Activated CD4-positive, alpha-beta T cell treated with anti-CD3 and anti-CD28 coated beads, Interleukin-2, amount 50 U/mL, for 48 hours (primary cell): ENCODE measurements at places on chromosomes 3 and 15.

- no peak for DNase-seq
Observed at GRCh38 chr3:12345141-12345561, 56.3 kb downstream of the PPARG start.

DNA sequence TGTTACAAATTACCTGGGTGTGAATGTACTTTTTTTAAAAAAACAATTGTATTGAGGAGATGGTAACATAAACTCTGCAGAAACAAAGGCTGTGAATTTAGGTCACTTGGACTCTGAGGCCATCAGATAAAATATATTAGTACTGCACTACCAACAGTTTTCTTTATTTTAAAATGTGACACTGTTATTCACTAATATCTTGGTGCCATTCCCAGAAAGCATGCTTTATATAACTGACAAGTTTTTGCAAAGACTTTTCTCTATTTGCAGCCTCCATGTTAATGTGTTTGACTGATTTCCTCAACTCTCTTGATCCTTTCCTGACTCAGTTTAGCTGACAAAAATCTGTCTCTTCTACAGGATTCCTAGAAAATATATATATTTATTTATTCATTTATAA, 26.5 kb upstream of the ACTL6A start:
- DNase-seq, result no peak

- DNase-seq, result no peak
Observed at GRCh38 chr3:162568706-162569105, 1072.1 kb downstream of the OTOL1 start.

DNA sequence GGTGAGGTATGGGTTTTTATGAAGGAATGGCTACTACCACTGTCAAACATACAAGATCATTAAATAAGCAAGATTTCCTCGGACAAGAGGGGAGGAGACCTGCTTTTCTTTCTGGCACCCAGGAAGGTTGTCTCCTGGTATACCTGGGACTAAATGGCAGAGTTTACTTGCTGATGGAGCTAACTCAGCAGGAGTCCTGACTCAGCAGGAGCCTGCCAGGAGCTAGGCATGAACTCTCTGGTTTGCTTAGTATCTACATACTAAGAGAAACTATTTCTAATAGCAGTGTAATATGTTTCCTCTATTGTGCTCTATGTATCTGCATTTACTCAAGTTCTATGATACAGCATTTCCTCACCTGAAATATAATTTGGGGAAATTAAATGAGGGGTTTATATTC, 404.2 kb downstream of the RSL24D1 start:
- DNase-seq, result no peak

DNA sequence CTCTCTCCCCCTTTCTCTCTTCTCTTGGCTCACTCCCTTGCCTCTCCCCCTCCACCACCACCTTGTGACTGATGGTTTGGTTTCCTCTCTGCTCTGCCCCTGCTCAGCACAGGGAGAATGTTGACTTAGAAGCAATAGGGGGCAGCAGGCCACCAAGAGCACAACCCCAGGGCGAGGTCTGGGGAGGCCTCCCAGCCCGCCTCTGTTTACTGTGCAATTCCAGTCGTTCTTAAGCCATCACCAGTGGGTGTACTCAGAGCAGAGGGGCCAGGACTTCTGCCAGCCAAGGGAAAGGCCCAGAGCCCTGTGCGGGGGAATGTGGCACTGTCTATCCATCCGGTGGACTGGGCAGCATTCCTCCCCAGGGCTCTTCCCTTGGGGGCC, 5.7 kb upstream of the APEH start:
- no peak for DNase-seq

- no peak for DNase-seq
Observed at GRCh38 chr3:22216601-22217000, 465.6 kb upstream of the ZNF385D start.

DNA sequence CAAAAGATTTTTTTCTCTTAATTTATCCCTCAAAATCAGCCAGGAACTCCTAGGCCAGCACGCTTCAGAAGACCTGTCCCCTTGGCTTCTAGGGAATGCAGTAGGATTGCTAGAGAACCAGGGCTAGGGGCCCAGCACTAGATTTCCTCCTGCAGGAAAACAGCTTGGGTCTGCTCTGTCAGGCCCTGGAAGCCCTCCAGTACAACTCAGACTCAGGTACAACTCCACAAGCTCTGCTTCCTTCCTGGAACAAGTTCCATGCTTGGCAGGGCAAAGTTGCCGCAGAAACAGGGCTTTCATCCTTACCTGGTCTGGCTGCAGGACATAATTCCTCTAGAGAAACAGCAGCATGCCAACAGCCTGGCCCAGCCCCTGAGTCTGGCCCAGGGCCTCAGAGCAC, 96.1 kb upstream of the CTNNB1 start:
- DNase-seq, result no peak

DNA sequence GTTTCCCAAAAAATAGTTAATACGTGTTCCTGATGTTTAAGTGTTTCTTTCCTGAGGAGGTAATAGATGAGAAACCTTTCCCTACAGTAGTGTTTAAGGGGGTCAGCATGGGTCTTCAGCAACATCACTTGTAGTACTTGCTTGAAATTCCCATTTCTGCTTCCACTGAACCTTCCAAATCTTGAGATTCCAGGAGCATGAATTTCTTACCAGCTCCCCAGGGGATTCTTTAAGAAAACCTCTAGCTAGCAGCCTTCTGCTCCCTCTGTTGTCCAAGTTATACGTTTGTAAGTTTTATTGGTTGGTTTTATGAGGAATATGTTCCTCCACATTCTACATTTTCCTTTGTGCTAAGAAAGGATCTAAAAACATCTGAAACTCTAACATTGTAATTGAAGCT, 38.2 kb upstream of the ACP3 start:
- DNase-seq, result no peak

GRCh38 chr15:96354731-96355567, 24.4 kb downstream of the NR2F2 start:
- DNase-seq, result no peak

GRCh38 chr15:65365229-65365628, 12.6 kb downstream of the IGDCC3 start:
- no peak for DNase-seq

DNA sequence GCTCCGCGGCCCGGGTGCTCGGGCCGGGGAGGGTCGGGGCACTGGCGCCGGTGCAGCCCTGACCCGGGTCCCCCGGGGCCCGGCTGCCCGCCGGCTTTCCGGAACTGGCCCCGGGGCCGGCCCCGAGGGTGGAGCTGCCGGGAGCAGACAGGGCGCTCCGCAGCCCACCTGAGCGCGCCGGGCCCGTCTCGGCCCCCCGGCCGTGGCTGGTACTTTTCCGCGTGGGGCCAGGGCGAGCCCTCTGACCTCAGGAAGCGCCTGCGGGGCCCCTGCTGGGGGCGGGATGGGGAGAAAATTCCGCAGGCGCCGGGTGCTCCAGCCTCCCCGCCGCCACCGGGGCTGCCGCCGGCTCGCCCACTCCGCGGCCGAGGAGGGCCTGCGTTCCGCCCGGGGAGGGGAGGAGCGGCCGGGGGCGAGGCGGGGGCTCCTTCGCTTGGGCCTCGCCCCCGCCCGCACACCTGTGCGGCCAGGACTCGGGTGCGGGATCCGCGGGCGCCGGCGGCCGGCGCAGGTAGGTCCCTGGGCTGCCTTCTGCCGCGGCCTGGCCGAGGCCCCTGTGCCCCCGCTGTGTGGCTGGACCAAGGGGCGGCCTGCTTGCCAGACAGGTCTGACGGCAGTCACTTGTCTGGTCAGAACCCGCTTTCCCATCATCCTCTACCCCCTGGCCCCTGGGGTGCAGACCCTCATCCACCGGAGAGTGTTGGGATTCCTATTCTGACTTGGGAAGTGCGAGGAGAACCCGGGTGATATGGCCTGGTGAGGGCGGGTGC, 3.5 kb downstream of the FURIN start:
- peak; percentile 52 for DNase-seq

DNA sequence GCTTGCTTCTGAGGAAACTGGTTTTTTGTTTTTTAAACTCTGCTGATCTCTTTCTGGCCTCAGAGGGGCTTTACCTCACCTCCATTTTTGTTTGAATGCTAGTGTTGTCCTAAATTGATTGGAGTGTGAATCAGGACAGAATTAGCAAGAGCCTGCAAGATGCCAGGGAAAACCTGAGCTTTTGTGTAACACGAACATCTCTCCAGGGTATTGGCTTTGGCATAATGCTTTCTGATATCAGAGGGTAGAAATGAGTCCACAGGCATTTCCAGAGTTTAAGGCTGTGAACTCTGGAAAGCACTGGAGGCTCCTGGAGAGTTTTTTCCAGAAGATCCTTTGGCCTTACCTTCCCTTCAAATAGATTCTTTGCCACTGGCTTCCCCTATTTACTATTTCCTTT, 87.1 kb downstream of the WDR76 start:
- no peak for DNase-seq

- DNase-seq, result no peak
Observed at GRCh38 chr3:125219261-125219701, 6.7 kb upstream of the SLC12A8 start.

- DNase-seq, result peak; percentile 17
Observed at GRCh38 chr3:44058022-44058867, 183.4 kb upstream of the TOPAZ1 start.

- DNase-seq, result no peak
Observed at GRCh38 chr3:54954022-54954421, 26.2 kb upstream of the LRTM1 start.

- DNase-seq, result no peak
Observed at GRCh38 chr3:123832692-123833397, 51.3 kb downstream of the MYLK start.

DNA sequence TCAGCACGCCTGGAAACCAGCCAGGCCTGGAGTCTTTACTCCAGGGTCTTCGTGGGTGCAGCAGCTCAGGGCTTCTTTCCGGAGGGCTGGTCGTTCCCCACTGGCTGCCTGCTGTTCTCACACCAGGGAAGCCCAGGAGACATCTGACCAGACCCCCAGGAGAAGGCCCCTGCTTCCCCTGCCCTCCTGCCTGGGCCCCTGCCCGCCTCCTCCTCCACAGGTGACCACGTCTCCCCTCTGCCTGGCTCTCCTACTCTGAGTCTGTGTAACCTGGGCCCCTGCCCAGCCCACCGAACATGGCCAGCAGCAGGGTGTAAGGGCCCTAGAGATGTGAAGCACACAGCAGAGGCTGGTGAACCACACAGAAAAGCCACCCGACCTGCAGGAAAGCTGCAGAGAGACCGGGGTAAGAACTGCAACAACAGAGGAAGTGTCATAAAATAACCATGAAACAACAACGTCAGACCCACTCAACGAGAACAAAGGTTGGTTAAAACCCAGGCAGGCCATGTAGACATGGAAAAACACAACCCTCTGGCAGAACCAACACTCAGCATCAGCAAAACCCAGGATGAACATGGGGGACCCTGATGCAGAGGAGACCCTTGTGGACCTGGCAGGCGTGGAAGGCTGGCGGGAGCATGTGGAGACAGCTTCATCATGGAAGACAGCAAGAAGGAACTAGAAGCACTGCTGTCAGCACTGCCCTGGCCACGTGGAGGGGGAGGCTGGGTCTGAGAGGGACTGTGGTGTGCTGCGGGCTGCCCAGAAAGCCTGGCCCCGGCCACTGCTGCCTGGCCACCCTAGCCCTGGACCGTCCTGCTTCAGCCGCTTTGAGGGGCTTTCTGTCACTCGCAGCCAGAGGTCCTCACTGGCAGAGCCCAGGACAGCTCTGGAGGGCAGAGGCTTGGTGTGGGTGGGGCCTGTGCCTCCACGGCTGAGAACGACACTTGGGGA, 20.4 kb downstream of the UROC1 start:
- DNase-seq, result no peak

- no peak for DNase-seq
Observed at GRCh38 chr3:126621171-126621570, 33.8 kb downstream of the TXNRD3 start.

DNA sequence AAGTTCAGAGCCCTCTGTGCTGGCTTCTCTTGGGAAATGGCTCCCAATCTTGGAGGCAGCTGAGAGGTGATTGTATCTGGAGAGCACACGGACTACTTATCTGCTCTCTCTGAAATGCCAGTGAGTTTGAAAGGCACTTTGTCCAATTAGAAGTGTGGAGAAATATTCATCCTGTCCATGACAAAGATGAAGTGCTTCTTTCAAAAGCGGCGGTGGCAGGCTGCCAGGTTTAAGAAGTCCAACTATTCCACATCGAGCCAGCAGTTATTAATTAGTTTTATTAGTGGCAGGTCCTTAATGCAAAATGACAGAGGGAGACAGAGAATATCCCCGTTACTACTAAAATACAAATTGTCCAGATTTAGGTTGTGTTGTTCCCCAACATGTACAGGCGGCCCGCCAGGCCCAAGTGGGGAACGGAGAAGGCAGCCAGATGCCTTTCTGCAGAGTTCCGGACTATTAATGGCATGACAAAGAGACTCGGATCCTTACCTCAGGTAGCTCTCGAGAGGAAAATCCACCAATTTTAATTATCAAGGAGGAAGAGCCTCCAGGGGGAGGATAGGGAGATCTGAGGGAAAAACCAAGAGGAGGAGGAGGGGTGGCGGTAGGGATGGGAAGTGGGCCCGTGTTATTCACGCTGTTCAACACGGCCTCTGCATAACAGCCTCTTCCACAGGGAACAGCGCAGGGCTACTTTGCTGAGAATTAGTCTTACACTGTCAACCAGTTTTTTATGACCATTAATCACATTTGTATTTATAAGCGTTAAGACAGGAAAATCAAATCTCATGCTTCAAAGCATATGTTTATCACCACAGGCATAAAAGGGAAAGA, 42.0 kb downstream of the RORA start:
- no peak for DNase-seq

DNA sequence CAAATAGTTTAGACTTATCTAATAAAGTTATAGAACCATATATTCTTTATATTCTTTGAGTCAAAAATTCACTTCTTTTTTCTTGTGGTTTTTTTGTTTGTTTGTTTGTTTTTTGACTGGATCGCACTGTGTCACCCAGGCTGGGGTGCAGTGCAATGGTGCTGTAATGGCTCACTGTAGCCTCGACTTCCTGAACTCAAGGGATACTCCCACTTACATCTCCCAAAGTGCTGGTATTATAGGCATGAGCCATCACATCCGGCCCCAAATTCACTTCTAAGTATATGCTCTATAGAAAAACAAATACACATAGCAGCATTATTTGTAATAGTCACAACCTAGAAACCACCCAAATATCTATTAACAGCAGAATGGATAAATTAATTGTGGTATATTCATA, 13.7 kb upstream of the SLTM start:
- DNase-seq, result no peak

DNA sequence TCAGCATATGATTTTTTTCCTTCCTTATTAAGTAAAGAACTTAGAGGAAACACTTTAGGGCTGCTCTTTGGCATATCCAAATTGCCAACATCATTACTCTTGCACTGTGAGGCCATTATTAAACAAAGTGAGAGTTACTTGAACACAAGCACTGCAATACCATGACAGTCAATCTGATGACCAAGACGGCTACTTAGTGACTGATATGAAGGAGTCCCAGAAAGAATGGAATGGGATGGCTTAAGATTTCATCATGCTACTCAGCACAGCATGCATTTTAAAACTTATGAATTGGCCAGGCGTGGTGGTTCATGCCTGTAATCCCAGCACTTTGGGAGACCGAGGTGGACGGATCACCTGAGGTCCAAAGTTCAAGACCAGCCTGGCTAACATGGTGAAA, 55.2 kb downstream of the FAM98B start:
- DNase-seq, result no peak

GRCh38 chr15:41894791-41895463, 1.1 kb upstream of the SPTBN5 start:
- DNase-seq, result peak; percentile 70
